CD4-positive, alpha-beta T cell (primary cell): ENCODE measurements at places on chromosomes 12 and 14.

DNA sequence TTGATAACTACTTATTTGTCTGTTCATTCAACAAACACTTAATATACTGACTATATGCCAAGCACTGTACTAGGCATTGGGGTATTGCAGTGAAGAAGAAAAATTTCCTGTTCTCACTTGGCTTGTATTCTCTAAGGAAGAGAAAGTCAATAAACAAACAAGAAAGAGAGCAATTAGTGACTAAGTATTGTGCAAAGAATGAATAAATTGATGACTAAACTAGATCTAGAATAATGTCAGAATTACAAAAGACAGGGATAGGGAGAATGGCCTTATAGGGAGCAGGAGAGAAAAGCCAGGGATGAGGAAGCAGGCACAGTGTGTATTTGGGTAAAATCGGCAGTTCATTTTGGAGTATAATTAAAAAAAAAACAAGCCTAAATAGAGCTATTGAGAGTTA is 4.2 kb upstream of the LIN7A start:
- no peak for DNase-seq

GRCh38 chr14:100436745-100437406 is 113.7 kb downstream of the SLC25A47 start:
- DNase-seq, result no peak

DNA sequence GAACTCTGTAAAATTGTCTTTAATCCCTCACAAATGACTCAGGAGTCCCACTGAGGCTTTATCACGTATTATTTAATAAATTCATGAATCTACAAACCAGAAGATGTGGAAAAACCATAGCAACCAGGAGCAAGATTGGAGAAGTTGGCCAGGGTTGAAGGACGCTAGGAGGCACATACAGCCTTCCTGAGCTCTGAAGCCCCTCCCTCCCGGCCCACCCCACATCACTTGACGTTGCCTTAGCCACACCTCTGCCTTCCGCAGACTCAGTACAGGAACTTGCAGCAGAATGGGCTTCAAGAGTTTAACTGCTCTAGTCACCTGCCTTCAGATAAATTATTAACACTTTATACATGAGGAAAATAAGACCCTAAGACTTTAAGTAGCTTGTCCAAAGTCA is 33.9 kb downstream of the SLC35F4 start:
- DNase-seq, result no peak

DNA sequence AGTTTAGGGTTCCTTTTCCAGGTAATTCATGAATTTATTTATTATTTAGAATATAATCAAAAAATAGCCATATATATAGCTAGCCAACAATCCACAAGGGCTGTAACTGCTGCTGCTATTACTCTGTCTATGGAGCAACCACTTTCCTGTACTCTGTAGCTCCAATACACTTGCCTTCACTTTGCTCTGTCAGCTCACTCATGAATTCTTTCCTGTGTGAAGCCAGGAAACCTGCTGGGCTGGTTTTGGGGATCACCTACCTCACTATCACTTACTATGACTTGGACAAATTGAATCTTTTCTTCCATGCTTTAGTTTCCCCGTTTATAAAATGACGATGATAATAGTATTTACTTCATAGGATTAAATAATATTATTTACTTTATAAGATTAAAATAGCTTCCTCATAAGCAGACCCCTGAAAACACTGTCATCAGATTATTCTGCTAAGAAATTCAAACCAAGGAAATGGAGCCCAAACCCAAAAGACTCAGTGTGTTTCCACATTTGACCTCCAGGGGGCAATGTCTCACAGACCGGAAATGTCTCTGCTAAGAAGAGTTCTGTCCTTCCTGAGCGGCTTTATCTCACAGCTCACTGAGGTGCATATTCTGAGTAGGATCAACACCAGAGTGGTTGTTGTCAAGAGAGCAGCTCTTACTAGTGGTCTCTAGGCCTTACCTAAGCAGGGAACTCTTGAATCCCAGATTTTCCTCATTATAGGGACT is 457.1 kb downstream of the DAD1 start:
- no peak for DNase-seq
